ENCODE measurements at places on chromosomes 6 and 20.

DNA sequence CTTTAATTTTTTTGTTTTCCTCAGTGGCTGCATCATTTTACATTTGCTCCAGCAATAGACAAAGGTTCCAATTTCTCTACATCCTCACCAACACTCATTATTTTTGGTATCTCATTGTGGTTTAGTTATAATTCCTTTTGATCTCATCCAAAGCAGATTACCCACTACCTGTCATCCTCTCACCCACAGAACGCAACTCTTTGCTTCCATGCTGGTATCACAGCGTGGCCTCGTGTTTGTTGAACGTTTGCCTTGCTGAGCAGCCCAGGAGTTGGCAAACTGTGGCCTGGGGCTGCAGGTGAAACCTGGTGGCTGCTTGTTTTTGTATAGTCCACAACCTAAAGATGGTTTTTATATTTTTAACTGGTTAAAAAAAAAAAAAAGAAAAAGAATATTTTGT is 181.9 kb downstream of the BCAS1 start:
- DNase-seq, result no peak

- no peak for DNase-seq
Measured at GRCh38 chr6:41579088-41579610, 33.0 kb downstream of the FOXP4 start.

DNA sequence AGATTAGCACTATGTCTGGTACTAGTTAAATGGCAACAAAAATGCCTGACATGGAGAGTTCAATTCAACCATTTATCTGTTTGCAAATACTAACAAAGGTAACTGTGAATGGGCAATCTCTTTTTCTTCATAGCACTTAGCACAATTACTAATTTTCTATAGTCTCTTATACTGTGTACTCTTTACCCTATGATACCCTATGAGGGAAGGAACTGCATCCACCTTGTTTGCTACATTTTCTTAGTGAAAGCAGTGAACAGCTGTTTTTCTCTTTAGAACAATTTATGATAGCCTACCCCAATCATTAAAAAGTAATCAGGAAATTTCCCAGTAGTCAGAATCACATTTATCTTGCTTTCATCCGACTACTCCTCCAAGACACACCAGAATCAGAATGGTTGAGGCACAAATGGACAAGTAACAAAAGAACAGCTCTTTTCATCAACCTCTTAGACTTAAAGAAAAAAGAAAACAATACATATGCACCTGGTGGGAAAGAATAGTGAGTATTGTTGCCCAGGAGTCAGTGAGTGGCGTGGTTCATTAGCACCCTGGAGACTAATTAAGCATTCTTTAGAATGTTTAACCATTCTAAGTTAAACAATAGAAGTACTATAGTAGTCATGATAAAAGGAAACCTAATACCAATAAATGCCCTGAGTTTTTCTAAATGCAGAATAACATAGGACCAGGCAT is 16.7 kb downstream of the ZNF292 start:
- no peak for DNase-seq

DNA sequence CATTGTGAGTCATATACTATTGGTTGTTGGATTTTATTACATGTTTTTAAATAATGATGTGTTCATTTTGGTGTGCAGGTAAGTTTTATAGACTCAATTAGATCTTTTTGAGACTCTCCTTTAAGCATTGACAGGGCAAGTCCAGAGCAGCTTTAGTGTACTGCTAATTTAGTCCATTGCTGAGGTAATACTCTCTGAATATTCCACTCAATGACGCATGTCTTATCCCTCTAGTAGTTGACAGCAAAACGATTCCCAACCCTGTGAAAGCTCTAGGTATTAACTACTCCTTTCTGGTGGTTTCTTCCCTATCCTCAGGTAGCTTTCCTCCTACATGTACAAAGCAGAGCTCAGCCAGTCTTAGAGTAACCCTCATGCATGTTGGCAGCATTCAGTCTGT is 373.5 kb upstream of the MAP3K7 start:
- no peak for DNase-seq

DNA sequence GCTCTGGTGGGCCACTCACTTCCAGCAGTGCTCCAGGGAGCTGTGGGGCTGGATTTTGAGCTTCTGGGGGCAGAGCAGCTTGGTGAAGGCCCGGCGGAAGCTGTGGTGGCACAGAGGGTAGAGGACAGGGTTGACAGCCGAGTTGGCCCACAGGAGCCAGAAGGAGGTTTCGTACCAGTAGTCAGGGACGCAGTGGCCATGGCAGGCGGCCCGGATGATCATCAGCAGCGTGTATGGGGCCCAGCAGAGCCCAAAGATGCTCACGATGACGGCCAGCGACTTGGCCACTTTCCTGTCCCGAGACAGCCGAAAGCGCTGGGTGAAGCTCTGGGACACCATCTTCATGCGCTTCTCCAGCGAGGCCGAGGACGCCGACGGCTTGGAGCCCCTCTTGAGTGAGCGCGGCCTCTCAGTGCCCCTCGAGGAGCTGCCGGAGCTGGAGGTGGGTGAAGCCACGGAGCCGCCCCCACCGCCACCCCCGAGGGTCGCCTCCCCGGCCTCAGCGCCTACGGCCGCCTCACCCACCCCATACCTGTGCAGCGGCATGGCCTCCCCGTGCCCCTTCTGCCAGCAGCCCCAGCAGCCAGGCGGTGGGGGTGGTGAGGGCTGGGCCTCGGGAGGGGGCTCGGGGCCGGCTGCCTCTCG is 4.0 kb downstream of the HRH3 start:
- DNase-seq, result no peak

DNA sequence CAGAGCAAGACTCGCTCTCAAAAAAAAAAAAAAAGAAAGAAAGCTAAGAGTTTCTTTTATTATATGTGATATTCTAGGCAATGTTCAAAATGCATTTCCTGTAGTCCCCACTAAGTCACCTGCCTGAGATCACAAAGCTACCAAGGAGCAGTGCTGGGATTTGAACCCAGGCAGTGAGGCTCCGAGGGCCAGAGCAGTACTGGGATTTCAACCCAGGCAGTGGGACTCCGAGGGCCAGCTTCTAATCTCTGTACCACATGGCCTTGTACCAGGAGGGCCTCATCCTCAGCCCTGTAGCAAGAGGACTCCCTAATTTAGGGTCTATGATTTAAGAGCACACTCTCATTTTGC is 39.7 kb downstream of the ZMYND8 start:
- no peak for DNase-seq

- DNase-seq, result no peak
Measured at GRCh38 chr6:72968704-72969103, 256.6 kb downstream of the KHDC1L start.

GRCh38 chr6:122710908-122711635 is 68.4 kb upstream of the FABP7 start:
- no peak for DNase-seq

DNA sequence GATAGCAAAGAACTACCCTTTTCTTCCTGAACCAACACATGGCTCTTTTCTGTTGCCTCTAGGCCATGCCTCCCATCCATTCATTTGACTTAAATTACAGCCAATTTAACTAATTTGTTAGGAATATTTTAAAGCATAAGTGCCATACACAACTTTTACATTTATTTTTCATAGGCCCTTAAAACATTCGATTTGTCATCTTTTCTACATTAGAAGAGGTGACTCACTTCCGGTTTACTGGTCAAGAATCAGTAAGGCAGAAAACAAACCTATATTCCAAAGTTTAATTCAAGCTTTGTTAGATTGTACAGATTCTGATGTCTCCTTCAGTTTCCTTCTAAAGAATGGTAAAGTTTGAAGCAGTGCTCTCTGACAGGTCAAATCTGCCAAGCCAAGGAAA is 344.3 kb downstream of the SAMD5 start:
- DNase-seq, result no peak

- DNase-seq, result no peak
Measured at GRCh38 chr6:27814665-27815424, 97.4 kb downstream of the OR2B2 start.

DNA sequence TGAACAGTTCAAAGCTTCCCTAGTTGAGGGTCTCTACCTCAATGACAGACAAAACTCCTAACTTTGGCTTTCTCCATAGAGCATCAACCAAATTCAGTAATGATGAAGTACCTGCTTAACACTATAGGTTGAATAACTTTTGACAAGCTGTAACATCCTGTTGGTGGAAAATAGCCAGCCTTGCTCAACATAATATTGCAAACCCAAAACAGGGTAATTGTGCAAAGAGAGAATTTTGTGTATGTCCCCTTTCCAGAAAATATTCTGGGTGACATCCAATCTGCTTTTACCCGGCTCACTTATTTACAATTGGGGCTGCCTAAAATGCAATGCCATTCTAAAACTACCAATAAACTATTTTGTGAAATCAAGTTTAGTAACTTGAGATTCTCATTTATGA is 72.8 kb downstream of the ATXN1 start:
- DNase-seq, result no peak

- no peak for DNase-seq
Measured at GRCh38 chr6:6588064-6588923, at the start of gene LY86. LY86 (plus strand) TSS chr6:6588720; CDS start chr6:6588735, 15 bp downstream.

DNA sequence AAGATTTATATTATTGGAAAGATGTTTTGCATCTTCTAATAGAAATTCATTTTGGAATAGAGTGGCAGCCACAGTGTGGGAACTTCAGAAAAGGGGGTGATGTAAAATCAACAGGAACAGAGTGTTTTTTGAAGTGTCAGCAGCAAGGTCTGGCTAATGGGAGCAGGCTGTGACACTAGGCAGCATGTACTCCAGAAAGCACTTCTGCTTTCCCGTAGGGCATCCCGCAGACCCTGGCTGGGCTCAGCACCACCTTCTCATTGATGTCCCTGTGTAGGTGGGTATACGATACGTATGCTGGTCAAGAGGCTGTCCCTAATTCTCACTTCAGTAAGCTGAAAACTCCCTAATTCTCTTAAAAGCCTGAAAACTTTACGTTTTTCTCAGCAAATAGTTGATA is 74.7 kb downstream of the EYA4 start:
- DNase-seq, result no peak

All from stimulated activated CD8-positive, alpha-beta memory T cell treated with anti-CD3 and anti-CD28 coated beads, Interleukin-4, amount 100 ng/mL, for 4 hours (primary cell).